Left kidney (tissue), 8 donors: ENCODE measurements at places on chromosomes 7 and 10. TPM values are rescaled to one million over a fixed set of nuclear protein-coding genes. Genes with fewer than 3 reads are reported as not detected.

GRCh38 chr10:8987712-8988111 is 933.2 kb downstream of the GATA3 start:
- DNase-seq: no peak

DNA sequence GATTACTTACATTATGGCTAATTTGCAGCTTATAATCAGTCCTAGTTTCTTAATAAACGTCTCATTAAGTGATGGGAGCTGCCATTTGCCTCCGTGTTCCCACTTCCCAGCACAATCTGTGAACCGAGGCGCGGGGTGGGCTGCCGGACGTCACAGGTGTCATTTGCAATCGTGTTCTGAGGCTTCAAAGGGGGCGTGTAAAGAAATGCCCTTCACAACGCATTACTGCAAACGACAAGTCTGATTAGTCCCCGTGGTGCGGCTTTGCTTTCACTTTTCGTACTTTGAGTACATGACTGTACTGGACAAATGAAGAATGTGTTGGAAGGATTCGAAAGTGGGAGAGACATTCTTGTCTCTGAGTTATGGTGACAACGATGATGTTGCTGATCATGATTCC is 614.2 kb upstream of the ADARB2 start:
- DNase-seq: no peak

MYO1G gene
- polyA plus RNA-seq: 0.53 TPM

- no peak for DNase-seq
Observed at GRCh38 chr7:79523436-79523835, 70.0 kb upstream of the MAGI2 start.

- DNase-seq: no peak
Observed at GRCh38 chr10:117339578-117339977, 35.7 kb downstream of the PDZD8 start.

SLC26A5 gene
- polyA plus RNA-seq: 0.75 TPM

DNA sequence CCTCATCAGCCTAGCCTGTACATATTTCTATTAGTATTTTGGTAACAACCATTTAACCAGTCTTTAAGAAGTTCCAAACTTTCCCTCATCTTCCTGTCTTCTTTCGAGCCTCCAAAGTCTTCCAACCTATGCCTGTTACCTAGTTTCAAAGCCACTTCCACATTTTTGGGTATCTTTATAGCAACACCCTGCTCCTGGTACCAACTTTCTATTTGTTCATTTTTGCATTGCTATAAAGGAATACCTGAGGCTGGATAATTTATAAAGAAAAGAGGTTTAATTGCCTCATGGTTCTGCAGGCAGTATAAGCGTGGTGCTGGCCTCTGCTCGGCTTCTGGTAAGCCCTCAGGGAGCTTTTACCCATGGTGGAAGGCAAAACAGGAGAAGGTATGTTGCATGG is 578.8 kb upstream of the AUTS2 start:
- no peak for DNase-seq

DNA sequence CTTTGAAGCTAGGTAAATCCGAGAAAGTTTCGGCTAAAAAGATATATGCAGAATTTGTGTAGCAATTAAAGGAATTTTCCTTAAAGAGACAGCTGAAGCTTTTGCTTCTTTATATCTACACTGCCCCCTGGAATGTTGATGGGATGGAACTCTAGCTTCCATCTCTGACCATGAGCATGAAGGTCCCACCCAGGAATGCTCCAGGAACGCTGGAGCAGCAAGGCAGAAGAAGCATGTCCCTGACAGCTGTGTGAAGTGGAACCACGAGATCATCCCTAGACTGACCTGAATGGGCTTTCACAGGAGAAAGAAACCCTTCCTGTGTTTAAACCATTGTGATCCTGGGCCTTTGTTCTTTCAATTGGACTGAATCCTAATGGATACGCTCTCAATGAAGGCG is 99.7 kb upstream of the NOBOX start:
- no peak for DNase-seq

ZNF394 gene
- 18.6 TPM for polyA plus RNA-seq

GRCh38 chr7:77244222-77244934 is 44.8 kb upstream of the FGL2 start:
- DNase-seq: no peak

DNA sequence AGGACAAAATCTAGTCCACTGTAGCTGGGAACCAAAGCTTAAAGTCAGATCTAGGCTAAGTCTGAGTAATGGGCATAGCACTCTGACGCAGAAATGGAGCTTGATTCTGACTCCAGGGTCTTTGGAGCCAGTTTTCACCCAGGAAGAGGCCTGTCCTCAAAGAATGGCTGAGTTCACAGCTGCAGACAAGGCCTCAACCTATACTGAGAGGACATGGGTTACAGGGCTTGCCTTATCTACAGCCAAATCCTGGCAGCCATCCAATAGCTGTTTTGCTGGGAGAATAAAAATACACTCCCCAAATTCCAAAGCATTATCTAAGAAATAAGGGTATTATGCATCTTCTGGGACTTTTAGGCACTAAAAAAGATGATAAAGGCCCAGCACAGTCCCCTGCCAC is 154.8 kb downstream of the RAPGEF5 start:
- no peak for DNase-seq

GRCh38 chr10:84770824-84771223 is 442.4 kb downstream of the CCSER2 start:
- DNase-seq: no peak

CAMK1D gene
- polyA plus RNA-seq: 11.9 TPM

KLHDC10 gene
- polyA plus RNA-seq: 63.9 TPM

DNA sequence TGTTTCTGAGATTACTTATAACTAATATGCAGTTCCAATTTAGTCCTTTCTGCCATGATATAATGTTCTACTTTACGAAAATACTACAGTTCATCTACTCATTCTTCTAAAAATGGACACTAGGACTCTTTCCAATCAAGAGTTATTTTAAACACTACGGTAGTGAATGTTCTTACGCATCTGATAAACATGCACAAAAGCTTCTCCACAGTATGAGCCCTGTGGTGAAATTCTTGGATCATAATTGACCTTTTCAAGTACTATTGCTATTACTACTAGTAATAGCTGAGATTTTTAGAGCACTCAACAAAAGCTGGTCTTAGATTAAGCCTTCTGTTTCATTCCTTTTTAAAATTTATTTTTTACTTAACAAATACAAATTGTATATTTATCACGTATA is 106.4 kb downstream of the CH25H start:
- DNase-seq: no peak

DNA sequence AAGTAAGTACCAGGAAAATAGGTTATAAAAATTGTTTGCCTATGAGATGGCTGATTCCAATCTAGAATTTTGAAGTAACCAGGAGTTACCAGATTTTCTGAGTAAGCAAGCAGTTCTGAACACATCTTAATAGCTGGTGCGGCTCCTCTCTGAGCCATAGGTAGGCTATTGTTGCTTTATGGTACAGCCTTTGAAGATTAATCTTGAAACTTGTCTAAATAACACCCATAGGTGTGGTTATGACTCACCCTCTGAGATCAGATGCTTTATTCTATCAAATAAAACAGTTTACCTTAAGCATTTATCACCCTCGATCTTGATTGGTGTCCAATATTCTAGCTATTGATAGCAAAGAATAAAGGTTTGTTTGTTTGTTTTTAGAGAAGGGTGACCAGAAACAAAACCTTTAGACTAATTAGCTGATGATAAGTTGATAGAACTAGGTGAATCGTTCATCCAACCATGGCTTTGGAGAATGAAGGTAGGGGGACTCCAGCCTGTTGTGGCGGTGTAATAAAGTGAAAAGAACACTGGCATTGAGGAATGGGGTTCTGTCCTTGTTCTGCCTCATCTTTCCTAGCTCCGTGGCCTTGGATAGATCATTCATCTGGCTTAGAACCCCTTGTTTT is 72.2 kb downstream of the VTI1A start:
- DNase-seq: no peak

DNA sequence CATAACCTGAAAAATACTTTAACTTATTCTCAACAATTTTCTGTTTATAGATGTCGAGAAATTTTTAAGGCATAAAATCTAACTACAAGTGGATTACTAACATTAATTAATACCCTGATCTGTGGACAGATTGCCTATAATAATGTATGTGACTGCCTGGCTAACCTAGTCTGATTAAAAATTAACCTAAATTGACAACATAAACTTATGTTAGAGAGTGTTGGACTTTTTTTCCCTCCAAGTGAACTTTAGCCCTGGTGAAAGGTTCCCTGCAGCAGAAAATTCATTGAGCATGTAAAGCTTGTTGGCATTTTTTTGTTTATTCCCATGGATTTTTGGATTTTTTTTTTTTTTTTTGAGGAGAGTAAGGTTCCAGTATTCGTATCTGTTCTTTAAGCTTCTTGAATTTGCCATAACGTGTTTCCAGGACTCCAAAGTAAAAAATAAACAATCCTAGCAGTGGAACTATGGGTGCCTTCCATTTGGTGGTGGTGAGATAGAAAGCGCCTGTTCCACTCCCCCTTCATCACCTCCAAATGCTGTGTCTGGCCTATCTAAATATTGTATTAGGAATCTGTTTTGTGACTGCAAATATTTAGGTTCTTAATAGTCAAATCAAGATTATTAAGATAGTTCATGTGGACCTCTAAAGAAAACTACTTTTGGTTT is 36.1 kb downstream of the NET1 start:
- DNase-seq: no peak

- DNase-seq: no peak
Observed at GRCh38 chr7:55191926-55192692, 173.0 kb upstream of the LANCL2 start.

GRCh38 chr7:88300401-88300945 is 6.2 kb downstream of the STEAP4 start:
- DNase-seq: no peak

DNA sequence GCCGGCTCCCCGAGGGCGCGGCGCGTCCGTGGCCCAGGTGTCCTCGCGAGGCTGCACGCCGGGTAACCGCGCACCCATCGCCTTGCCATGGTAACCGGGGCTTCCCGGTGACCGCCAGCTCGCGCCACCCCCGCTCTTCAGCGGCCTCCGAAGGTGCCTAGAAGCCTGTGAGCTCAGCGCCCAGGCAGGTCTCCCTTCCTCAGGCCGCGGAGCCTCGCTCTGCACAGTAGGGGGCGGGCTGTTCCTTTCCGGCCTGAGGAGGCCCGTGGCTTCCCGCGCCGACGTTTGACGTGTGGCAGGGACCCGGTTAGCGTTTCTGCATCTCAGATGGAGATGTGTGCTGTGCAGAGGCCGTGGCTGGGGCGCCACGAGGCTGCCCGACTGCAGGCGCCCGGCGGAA is 117.1 kb downstream of the DYNC2I1 start:
- no peak for DNase-seq

- DNase-seq: no peak
Observed at GRCh38 chr10:67665491-67665890, 30.5 kb downstream of the CTNNA3 start.

DNA sequence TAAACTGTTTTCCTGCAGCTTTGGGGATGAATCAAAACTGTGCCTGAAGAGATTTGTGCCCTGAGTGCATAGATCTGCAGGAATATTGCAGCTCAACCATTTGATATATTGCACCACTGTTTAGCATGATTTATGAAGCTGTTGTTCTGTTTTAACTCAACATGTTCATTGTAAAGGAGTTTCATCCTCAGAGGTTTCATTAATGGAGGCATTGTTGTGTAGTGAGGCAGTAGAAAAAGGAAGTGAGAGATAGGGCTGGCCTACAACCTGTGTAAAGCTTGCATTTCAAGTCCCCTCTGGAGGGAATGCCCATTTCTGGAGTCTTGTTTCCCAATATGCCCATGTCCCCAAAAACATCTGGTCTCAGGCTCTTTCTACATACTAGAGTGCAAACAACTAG is 67.5 kb downstream of the DNAJC12 start:
- no peak for DNase-seq

GRCh38 chr10:76523246-76523645 is 1091.8 kb downstream of the LRMDA start:
- no peak for DNase-seq

DNA sequence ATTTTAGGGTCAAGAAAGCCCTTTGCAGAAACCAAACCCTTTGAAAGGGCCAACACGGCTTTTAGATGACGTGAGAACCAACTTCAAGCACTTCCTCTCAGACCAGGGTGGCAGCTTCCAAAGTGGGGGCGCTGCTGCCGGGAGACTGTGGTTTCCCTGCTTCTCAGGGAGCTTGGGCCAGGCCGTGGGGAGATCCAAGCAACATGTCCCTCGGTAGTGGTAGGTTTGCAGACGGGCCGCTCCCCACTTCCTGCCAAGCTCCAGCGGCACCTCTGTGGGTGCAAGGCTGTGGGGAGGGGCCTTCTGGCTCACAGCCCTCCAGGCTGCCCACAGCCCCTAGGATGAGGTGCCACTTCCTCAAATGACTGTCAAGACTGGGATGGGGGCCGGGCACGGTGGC is 132.4 kb downstream of the FAM53B start:
- DNase-seq: no peak

ACBD7 gene
- 8.9 TPM for polyA plus RNA-seq

DNA sequence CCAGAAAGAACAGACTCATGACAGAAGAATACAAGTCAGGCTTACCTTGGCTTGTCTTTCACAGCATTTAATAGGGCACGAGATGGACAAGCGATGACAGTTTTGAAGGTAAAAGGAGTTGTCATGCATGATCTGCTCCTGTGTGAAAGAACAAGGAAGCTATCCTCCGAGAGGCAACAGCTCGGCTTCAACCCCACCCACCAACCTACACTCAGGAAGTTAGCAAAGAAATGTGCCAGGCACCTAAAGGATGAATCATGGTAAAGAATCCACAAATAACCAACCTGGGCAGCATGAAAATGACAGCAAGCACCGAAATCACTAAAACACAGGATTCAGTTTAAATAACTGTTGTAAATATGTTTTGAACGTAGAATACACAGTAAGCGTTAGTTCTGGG is 700.2 kb downstream of the TYW1 start:
- no peak for DNase-seq

COL17A1 gene
- polyA plus RNA-seq: 0.63 TPM

DNA sequence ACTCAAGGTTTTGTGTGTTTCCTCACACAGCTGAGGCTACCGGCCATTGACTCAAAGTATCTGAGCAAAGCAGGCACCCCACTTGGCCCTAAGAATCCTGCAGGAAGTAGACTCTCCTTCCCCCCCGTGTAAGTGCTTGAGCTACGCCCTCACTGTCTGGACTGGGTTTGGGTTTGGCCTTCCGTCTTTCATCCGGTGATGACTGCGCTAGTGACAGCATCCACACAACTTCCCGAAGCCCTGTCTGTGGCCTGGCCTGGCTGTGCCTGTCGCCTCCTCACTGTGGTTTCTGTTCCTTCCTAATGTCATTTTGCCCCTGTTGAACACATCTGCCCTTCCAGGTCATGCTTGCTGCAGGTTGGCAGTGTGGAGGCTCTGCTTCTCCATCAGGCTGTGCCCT is 14.5 kb downstream of the C7orf57 start:
- no peak for DNase-seq

SLC16A9 gene
- polyA plus RNA-seq: 43.4 TPM
